ENCODE measurements at places on chromosomes 2 and 18.

DNA sequence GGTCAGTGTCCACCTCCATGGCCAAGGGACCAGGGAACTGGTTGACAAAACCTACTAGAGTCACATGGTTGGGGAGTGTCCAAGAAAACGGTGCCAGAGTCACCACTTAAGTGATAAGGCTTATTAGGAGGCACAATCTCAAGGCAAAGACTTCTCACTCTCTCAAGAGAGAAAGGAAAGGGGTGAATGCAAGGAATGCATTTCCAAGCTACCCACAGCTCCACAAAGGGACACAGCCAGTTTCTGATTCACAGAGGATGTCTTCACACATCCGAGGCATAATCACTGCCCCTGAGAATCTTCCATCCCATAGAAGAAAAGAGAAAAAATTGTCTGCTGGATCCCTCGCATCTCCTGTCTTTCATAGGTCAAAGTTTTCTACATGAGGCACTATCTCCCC, 269.3 kb downstream of the TNS1 start:
- no peak for DNase-seq

DNA sequence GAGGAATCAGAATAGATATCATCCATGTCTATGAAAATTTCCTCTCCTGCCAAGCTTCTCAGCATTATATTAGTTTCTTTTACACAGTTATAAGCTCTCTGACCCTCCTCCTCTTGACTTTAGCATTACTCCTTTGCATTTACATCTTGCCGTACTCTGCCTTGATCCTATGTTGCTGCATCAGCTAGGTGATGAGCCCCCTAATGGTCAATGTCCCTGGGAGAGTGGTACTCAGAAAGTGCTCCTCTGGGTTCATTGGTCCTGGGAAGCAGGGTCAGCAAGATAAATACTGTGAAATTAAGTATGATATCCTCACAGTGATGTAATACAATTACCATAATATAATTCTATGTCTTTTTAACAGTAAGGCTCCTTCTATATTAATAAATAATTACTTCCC, 74.1 kb downstream of the PKP4 start:
- DNase-seq: no peak

GRCh38 chr2:68940369-68940768, 12.3 kb downstream of the GKN2 start:
- DNase-seq: no peak

DNA sequence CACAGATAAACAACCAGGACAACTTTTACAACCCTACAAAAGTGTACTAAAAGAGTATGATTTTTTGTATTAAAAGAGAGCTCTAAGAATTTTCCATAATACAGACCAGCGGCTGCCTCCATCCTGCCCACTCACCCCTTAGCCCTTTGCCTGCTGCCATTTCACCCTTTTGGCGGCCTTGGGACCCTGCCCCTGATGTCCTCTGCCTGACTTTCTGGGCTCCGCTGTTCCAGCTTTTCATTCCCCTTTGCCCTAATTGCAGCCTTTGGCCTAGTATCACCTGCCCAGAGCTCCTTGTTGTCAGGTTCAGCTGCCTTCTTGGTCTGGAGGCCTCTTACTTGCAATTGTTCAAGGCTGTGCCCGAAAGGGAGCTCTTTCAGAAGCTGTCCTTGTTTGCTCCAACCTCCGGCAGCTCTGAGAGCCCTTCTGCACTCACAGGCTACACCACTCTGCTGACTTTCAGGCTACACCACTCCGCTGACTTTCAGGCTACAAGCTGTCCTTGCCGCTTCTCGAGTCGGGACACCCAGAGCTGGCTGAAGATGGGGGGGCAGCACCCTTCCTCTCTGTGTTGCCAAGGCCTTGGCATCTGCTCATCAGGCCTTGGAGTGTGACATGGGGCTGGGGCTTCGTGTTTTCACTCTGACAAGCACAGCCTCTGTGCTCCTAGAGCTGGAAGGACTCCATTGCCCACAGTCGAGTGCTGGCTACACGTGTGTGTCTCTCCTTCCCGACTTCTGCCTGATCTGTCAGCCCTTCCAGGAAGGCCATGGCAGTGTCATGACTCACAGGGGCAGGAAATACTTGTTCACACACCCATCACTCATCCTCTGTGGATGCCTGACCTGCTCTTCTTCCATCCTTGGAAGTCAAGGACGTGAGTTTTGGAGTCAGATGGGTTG, 43.1 kb upstream of the HDAC4 start:
- no peak for DNase-seq

- DNase-seq: peak; percentile 58
Measured at GRCh38 chr2:113977660-113978523, 88.0 kb downstream of the ACTR3 start.

DNA sequence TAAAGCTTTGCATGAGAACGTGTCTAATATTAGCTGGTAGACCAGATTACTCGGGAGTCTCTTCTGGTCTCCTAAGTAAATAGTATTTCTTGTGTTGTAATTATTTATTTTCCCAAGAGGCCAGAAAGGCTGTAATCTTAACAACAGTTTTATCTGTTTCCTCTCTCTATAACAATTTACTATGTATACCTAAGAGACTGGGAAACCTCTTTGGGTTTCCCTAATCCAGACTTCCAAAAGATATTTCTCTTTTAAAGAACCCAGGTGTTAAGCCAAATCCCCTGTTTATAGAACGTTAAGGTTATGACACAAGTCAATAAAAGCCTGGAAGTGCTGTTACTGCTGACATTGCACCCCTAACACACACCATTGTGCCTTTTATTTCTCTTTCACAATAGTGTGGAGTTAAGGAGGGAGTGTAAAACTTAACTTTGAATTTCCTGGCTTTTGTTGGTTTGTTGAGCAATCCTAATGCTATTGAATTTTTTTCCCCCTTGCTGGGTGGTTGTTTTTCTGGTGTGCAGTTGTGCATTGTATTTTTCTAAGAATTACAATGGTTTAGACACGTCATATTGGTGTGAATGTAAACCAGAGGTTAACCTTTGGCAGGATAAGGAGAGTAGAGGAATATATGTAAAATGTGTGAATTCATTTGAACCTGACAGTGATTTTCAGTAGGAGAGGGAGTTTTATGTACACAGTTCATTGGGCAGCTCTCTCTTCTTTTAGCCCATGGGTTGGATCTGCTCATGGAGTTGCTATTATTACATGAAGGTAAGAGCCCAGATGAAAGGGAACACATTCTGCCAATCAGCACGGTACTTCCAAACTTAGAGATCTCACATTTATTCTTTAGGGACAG, 192.8 kb downstream of the MTX2 start:
- DNase-seq: peak; percentile 60

- DNase-seq: no peak
Measured at GRCh38 chr2:236207472-236207871, 39.3 kb upstream of the GBX2 start.

GRCh38 chr2:241897231-241897916, 27.8 kb downstream of the RTP5 start:
- DNase-seq: no peak

DNA sequence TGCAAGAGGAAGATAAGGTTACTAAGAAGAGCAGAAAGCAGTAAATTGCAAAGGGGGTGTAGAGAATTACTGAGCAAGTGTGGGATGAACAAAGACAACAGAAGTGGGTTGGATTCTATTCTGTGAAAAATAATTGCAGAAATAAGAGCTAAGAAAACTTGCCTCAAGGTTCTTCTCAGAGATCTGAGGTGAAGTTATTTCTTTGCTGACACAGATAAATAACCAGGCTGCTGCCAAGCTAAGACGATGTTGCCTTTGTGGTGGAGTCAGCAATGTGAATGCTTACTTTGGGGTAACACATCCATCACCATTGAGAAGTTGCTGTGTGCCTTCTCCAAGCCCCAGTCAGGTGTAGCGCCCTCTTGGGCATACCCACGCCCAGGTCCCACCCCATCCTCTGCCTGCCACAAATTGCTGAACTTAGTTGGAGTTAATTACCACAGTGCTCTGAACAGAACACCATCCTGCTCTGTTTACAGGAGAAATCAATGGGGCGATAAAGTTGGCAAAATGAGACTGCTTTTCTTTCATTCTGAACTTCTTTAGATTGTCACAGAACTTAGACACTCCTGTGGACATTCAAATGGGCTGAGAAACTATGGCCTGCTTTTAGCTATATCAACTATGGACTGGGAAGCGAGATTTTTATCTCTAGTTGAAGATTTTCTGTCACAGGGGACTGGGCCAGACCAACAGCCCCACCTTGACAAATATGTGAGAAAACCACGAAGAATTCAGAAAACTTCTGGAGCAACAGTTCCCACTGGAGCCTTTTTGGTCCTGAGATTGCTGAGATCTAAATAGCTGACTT, 283.6 kb downstream of the TMX3 start:
- peak; percentile 48 for DNase-seq

DNA sequence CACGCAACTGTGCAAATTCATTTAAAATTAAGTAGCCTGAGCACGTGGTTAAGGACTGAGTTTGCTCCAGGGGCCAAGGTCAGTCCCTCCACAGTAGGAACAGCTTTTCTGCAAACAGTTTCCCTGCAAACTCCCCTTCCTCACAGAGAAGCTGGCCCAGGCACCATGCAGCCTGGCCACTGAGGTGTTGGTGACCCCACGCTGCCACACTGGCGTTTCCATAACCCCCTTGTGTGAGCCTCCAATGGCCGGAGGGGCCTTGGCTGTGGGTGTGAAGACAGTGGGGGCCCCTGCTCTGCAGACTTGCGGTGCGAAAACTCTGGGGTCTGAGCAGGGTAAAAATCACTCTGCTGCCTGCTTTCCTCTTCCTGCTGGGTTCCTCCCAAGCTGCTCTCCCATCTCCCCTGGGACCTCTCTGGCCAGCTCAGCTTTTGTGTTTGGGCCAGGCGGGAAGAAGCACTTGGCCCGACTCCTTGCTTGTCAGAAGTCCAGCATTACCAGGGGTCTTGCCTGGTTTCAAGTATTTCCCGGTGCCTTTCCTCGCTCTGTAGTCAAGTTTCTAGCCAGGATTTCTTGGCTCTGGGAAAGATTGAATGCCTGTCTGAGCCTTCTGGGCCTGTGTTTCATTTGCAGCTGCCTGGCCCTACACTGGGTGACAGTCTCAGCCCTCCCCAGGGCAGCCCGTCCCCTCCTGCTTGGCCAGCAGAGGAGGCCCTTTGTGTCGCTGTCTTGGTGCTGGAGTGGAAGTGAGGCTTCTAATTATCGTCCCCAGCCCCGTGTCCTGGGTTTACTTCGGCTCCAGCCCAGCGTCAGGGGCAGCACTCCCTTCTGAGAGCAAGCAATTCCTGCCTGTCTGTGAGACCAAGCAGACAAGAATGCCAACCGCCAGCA, 131.4 kb upstream of the SLC1A4 start:
- peak; percentile 50 for DNase-seq

DNA sequence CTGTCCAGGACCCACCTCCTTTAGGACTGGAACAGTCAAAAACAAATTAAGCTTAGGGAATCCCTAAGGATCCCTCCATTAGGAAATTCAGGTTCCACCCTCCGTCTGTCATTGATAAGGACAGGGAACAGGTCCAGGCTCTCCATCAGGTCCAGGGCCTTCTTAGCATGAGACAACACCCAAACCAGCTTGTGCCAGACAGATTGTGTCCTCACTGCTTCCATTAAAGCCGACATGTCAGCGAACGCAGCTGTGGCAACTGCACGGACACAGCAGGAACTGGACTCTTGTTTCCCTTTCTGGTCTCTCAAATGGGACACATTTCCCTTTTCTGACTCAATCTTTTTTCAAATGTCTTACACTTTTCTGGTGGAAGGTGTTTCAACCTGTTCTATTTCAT, 81.4 kb downstream of the BCL11A start:
- no peak for DNase-seq
